Activated CD4-positive, alpha-beta memory T cell treated with anti-CD3 and anti-CD28 coated beads for 36 hours (primary cell): ENCODE measurements at places on chromosomes 3 and 15. TPM values are rescaled to one million over a fixed set of nuclear protein-coding genes. Genes with fewer than 3 reads are reported as not detected.
A peak's percentile ranks its signal among the peaks of the same experiment; 100 is the strongest.

Gene ALDH1L1
- not detected for total RNA-seq

DNA sequence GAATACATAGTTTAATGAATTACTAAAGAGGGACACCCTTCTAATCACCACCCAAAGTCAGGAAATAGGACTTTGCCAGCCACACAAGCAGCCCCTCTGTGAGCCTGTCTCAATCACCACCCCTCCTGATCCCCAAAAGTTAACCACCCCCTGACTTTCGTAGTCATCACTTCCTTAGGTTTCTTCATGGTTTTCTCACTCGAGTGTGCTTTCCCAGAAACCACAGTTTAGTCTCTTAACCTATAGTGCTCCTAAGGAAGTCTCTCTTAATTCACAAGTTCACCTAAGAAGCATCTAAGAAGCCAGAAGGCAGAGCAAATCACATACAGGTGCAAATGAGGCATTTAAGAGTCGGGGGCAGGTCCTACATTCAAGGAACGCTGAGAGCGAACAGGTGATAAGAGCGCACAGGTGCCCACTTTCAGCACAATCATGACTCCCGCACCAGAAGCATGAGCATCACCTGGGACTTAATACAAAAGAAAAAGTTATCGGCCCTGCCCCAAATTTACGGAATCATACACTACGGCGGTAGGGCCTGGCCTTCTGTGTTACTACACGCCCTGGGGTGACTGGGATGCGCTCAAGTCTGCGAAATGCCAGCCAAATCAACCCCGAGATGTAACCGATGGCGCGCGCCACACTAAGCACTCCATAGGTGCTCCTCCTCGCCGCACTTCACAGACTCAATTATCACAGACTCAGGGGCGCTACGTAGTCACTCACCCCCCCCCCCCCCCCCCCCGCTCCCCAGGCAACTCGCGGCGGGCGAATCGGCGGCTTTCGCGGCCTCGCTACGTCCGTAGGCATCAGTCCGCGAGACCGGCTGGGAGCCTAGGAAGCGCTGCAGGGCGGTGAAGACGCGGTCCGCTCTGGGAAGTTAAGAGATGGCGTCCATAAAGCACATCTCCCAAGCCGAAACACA, 815 bp downstream of the ULK4 start:
- H3K36me3 ChIP-seq, result no peaks in the 10 kb centered on the region
- peaks cover 18% of the 10 kb centered on the region for H3K4me1 ChIP-seq
- peak overlapping the region; percentile 80 for H3K27ac ChIP-seq
- no peaks in the 10 kb centered on the region for H3K27me3 ChIP-seq
- DNase-seq, result peak; percentile 68

- peaks cover 2% of the 10 kb centered on the region for H3K36me3 ChIP-seq
- H3K4me3 ChIP-seq, result no peak overlapping the region
- peaks cover 5% of the 10 kb centered on the region for H3K4me1 ChIP-seq
These were observed 16.6 kb upstream of the TXNRD3 start for GRCh38 chr3:126671521-126671920.

Gene CGNL1
- total RNA-seq, result not detected

Gene FEZF2
- not detected for total RNA-seq

DNA sequence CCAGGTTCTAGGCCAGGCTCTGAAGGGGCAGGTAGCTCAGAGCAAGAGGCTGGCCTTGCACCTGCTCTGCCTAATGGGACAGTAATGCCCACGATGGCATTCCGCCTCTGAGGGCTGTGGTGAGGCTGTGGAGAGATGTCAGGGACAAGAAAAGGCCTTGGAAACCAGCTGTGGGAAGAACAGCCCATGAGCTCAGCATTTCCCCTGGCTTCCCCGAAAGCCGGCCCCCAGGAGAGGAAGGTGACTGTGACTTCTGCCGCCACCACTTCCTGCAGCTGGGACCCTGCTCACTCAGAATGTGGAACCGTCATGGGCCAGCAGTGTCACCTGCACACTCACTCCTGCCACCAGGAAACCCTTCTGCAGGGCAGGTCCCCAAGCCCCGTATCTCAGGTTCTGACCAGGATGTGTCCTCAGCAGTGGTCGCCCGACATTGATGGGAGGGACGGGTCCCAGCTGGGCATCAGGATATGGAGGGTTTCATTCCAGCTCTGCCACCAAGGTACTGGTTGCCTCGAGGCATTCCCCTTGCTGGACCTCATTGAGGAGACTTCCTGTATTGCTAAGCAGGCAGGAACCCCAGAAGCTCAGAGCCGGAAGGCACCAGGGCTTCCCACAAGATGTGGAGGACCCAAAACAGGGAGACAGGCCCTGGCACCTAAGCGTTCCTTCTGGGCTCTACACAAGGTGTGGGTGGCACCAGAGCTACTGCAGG, 30.7 kb downstream of the SEMA7A start:
- H3K4me1 ChIP-seq, result peaks cover 73% of the 10 kb centered on the region
- H3K36me3 ChIP-seq, result no peaks in the 10 kb centered on the region
- peak overlapping the region; percentile 28 for H3K4me3 ChIP-seq
- peak; percentile 95 for DNase-seq

DNA sequence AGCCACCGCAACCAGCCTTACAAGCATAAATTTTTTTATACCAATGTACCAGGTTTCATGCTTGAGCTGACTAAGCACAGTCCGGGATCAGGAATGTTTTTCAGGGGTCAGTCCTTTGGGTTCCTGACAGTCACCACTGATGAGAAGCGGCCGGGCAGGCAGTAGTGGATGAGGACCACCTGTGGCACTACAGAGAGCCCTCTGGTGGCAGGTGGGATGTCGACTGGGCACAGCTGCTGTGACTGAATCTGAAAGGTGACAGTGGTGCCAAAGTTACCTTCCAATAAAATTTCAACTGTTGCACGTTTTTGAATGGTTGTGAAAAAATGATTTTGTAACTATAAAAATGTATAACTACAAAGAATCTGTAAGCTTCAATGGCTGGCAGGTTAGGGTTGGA, 34.0 kb downstream of the TPRA1 start:
- H3K27ac ChIP-seq, result no peak overlapping the region
- no peaks in the 10 kb centered on the region for H3K4me1 ChIP-seq
- H3K27me3 ChIP-seq, result no peaks in the 10 kb centered on the region
- DNase-seq, result no peak
- no peaks in the 10 kb centered on the region for H3K36me3 ChIP-seq

GRCh38 chr3:147960786-147961185, 551.6 kb downstream of the ZIC1 start:
- no peaks in the 10 kb centered on the region for H3K27me3 ChIP-seq
- H3K27ac ChIP-seq, result no peak overlapping the region
- H3K4me1 ChIP-seq, result no peaks in the 10 kb centered on the region
- no peaks in the 10 kb centered on the region for H3K36me3 ChIP-seq

Gene GPR156
- total RNA-seq, result not detected

DNA sequence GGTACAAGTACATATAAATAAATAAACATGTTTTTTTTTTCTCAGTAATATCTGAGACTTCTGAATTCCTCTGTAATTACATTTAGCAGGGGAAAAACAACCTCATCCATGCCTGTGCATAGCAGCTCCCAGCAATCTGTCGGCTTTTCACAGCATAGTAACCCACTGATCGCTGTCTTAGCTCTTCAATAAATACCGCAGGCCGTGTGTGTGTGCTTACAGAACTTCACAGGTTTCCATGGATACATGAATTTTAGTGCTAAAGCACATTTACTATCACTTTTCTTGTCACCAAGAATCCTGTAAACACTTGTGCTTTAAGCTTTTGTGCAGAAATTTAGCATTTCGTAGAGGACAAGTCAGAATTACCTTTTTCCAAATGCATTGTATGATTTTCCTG, 4.0 kb upstream of the PLAAT1 start:
- DNase-seq, result no peak
- H3K4me1 ChIP-seq, result no peaks in the 10 kb centered on the region
- H3K36me3 ChIP-seq, result no peaks in the 10 kb centered on the region
- no peak overlapping the region for H3K27ac ChIP-seq

GRCh38 chr15:73925848-73926218, 429 bp upstream of the LOXL1 start:
- H3K27ac ChIP-seq, result no peak overlapping the region
- peak overlapping the region; percentile 46 for H3K4me3 ChIP-seq
- DNase-seq, result no peak
- peaks cover 54% of the 10 kb centered on the region for H3K4me1 ChIP-seq

Gene FSIP1
- total RNA-seq, result 0.29 TPM

- no peak overlapping the region for H3K4me3 ChIP-seq
- H3K36me3 ChIP-seq, result no peaks in the 10 kb centered on the region
- no peak for DNase-seq
- H3K27ac ChIP-seq, result no peak overlapping the region
These were observed 32.2 kb upstream of the BCL2A1 start for GRCh38 chr15:80003171-80003570.

Gene EFCC1
- total RNA-seq, result 0.12 TPM

DNA sequence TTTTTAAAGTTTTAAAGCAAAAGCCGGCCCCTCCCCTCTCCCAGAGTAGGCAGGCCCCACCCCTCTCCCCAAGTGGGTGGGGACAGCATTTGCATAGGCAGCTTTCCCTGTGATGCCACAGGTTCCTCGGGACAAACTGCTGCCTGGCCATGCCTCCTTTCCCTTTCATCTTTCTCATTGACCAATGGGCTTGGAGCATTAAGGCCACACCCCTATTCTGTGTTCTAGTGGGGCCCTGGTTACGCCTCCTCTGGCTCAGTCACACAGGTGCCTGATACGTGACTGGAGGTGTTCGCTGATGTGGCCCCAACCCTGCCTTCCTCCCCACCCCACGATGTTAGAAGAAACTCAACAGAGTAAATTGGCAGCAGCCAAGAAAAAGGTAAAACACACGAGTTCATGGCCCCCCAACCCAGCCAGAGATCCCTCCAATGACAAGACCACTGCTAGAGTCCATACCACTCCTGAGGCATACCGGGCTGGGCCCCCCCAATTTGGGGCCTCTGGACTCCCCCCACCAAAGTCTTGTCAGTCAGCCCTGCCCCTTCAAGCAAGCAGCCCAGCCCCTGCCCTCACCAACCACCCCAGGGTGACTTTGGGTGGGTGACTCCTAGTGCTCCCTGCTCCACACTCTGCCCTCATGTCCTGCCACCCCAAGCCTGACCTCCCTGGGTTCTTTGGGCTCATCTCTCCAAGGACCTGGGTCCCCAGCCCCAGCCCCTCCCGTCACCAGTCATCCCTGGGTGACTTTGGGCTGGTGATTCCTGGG, 62.8 kb upstream of the CSPG4 start:
- peaks cover 9% of the 10 kb centered on the region for H3K4me1 ChIP-seq
- no peak for DNase-seq
- H3K27ac ChIP-seq, result no peak overlapping the region
- H3K36me3 ChIP-seq, result no peaks in the 10 kb centered on the region
- H3K27me3 ChIP-seq, result peaks cover 2% of the 10 kb centered on the region
- H3K4me3 ChIP-seq, result no peak overlapping the region

GRCh38 chr15:45337224-45337623, 41.1 kb downstream of the GATM start:
- H3K4me1 ChIP-seq, result peaks cover 3% of the 10 kb centered on the region
- H3K27me3 ChIP-seq, result peaks cover 3% of the 10 kb centered on the region
- no peak overlapping the region for H3K27ac ChIP-seq
- H3K36me3 ChIP-seq, result no peaks in the 10 kb centered on the region
- DNase-seq, result no peak

DNA sequence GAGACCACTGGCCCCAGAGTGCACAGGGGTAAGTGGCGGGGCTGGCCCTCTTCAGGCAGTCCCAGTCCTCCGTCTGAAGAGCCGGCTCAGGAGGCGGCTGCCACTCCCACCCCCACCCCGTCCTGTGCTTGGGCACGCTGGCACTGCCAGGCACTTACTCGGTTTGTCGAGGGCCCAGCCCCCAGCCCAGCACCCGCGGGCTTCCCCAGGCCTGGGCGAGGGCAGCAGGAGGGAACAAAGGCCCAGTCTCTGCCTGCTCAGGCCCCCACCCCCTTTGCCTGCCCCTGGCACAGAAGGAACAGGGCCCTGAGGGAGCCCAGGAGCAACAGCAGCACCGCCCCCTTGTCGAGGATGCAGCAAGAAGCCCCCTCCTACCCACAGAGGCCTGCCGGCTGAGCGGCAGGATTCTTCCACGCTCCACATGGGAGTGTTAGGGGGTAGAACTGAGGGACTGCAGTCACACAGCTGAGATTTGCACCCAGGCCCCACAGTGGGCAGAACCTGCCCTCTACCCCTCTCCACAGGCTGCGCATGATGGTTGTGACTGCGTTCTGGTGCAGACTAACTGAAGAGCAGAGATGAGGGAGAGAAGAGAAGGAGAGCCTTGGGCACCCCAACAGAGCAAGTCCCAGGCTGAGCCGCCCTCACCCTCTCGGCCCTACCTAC, 8.9 kb downstream of the DUSP7 start:
- H3K27me3 ChIP-seq, result no peaks in the 10 kb centered on the region
- peaks cover 10% of the 10 kb centered on the region for H3K36me3 ChIP-seq
- DNase-seq, result no peak
- H3K4me3 ChIP-seq, result no peak overlapping the region

- DNase-seq, result no peak
- no peaks in the 10 kb centered on the region for H3K27me3 ChIP-seq
- H3K36me3 ChIP-seq, result peaks cover 4% of the 10 kb centered on the region
- peaks cover 9% of the 10 kb centered on the region for H3K4me1 ChIP-seq
- no peak overlapping the region for H3K4me3 ChIP-seq
- H3K27ac ChIP-seq, result no peak overlapping the region
These were observed 216.3 kb downstream of the LPP start for GRCh38 chr3:188370081-188370830.

DNA sequence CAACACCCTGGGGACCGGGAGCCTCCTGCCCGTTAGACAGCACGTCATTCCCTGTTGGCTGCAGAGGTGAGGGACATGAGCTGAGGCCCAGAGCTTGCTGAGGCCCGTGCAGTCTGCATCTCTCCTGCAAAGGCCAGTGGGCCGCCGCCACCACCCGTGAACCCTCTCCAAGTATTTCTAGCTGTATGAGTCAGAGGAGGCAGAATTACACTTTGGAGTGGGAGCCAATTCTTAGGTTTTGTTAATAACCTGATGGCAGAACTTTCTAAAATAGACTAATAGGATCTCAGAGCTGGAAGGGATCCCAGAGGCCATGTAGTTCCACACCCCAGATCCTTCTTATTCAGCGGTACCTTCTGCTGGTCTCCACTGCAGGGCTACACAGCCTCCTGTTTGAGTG, 335.2 kb upstream of the CTDSPL start:
- no peaks in the 10 kb centered on the region for H3K4me1 ChIP-seq
- H3K36me3 ChIP-seq, result no peaks in the 10 kb centered on the region
- no peak for DNase-seq
- H3K4me3 ChIP-seq, result no peak overlapping the region
- H3K27ac ChIP-seq, result no peak overlapping the region

DNA sequence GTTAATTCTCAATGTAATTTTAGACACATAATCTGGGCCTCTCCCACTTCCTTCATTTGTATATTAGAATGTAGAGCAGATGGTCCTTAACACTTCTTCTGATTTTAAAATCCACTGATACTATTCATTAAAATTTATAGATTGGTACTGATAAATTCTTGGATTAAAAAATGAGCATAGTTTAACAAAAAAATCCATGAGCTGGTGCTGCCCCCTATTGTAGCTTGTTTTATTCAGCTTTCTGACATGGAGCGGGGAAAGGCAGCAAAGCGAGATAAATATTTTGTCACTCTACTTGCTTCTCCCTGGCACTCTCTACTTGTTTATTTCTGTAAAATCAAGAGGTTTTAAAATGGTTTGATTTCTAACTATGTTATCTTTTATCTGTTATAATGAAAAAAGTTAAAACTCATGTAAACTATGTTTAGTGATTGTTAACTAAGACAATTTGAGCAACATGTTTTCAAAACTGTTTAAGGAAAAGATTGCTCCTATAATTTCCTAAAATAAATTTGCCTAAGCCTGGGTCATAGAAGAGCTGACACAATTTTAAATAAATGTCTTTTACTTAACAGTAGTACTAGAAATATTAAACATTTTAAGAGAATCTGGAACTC, 26.5 kb upstream of the PLOD2 start:
- peaks cover 8% of the 10 kb centered on the region for H3K27me3 ChIP-seq
- DNase-seq, result no peak
- no peak overlapping the region for H3K4me3 ChIP-seq
- H3K36me3 ChIP-seq, result no peaks in the 10 kb centered on the region
- no peaks in the 10 kb centered on the region for H3K4me1 ChIP-seq
